ENCODE measurements at places on chromosomes 3 and 15. TPM values are rescaled to one million over a fixed set of nuclear protein-coding genes. Genes with fewer than 3 reads are reported as not detected.

- H3K36me3 ChIP-seq: peaks cover 2% of the 10 kb centered on the region
- H3K27ac ChIP-seq: no peak overlapping the region
- H3K4me3 ChIP-seq: no peak overlapping the region
- H3K27me3 ChIP-seq: no peaks in the 10 kb centered on the region
- no peak for DNase-seq
Measured at GRCh38 chr3:114241262-114241661, 3.9 kb upstream of the ZNF80 start.

- no peaks in the 10 kb centered on the region for H3K27me3 ChIP-seq
- no peak for DNase-seq
- H3K27ac ChIP-seq: no peak overlapping the region
- no peaks in the 10 kb centered on the region for H3K4me1 ChIP-seq
- no peak overlapping the region for H3K4me3 ChIP-seq
- H3K36me3 ChIP-seq: no peaks in the 10 kb centered on the region
Measured at GRCh38 chr3:167350245-167350862, 29.7 kb downstream of the ZBBX start.

- H3K27ac ChIP-seq: no peak overlapping the region
- DNase-seq: no peak
- no peak overlapping the region for H3K4me3 ChIP-seq
Measured at GRCh38 chr3:170835336-170835735, 34.7 kb downstream of the RPL22L1 start.

GRCh38 chr3:52108302-52109232, 45.7 kb downstream of the POC1A start:
- H3K4me3 ChIP-seq: no peak overlapping the region
- peaks cover 6% of the 10 kb centered on the region for H3K4me1 ChIP-seq
- H3K27me3 ChIP-seq: no peaks in the 10 kb centered on the region

GRCh38 chr15:77187751-77188464, 117.0 kb upstream of the TSPAN3 start:
- DNase-seq: peak; percentile 77
- peak overlapping the region; percentile 92 for H3K27ac ChIP-seq
- no peaks in the 10 kb centered on the region for H3K27me3 ChIP-seq
- H3K36me3 ChIP-seq: peaks cover 3% of the 10 kb centered on the region
- peak overlapping the region; percentile 60 for H3K4me3 ChIP-seq

- no peak overlapping the region for H3K4me3 ChIP-seq
- H3K4me1 ChIP-seq: no peaks in the 10 kb centered on the region
- H3K36me3 ChIP-seq: no peaks in the 10 kb centered on the region
- H3K27me3 ChIP-seq: peaks cover 5% of the 10 kb centered on the region
- DNase-seq: no peak
Measured at GRCh38 chr3:129927072-129927471, 33.6 kb upstream of the TMCC1 start.

GRCh38 chr3:31980530-31981205, 394 bp downstream of the OSBPL10 start:
- peaks cover 28% of the 10 kb centered on the region for H3K4me1 ChIP-seq
- H3K36me3 ChIP-seq: peaks cover 12% of the 10 kb centered on the region
- H3K27ac ChIP-seq: peak overlapping the region; percentile 68

DNA sequence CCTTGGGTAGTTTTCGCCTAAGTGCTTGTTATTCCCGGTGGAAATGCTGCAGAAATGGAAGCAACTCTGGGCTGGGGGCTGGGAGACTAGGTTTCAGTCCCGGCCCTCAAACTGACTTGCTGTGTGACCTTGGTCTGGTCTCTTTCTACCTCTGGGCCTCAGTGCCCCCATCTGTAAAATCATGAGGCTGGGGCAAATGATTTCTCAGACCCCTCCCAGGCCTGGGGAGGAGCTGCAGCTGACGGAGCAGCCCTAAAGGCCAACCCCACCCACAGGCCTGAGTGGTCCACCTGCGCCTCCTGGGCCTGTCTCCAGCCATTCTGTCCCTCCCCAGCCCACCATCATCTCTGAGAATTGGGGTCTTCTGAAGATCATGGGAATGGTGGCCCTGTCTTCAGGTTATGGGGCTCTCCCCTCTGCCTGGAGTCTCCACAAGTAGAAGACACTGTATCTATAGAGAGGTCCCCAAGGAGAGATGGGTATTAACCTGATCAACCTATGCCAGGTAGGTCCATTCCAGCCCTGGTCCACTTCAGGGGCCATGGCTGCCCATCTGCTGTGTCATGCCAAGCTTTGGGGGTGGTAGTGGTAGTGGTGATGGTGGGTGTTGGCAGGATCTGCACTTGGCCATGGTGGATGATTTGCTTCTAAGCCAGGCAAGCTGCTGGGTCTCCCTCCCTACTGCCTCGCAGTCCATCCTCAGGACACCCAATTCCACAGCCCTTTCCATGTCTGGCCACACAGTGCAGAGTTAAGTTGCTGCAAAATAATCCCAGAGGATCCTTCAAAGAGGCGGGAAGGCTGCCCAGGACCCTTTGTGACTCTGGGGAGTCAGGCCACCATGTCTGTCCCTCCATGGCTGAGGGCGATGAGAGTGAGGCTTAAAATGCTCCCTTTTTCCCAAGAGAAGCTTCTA, 46.0 kb downstream of the ITGA11 start:
- H3K36me3 ChIP-seq: no peaks in the 10 kb centered on the region
- H3K27me3 ChIP-seq: peaks cover 3% of the 10 kb centered on the region
- H3K27ac ChIP-seq: no peak overlapping the region
- peaks cover 14% of the 10 kb centered on the region for H3K4me1 ChIP-seq

DNA sequence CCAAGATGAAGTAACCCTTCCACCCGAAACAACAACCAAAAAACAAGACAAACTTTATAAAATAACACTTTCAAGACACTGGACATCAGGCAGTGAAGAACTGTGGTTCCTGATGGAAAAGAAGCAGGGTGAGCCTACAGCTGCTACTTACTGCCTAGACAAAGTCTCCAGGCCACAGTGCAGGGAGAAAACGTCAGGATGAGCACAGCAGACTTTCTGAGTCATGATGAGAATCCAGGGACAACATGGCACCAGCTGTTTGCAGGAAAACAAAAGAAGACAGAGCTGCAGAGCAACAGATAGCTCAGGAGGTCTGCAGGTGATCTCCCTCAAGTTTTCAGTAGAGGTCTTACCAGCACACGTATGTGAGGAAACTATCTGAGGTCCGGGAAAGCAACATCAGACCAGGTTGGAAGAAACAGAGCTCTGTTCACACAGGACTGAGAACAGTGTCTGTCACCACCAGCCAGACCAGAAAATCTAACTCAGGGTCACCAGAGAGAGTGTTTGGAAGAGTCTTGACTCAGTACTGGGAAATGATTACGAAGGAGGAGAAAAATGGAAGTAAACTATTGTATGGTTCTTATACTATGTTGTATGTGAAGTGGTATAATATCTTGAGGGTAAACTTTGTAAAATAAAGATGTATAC, 108.9 kb downstream of the ANO10 start:
- DNase-seq: no peak
- peaks cover 9% of the 10 kb centered on the region for H3K27me3 ChIP-seq
- no peak overlapping the region for H3K4me3 ChIP-seq
- no peaks in the 10 kb centered on the region for H3K4me1 ChIP-seq
- no peaks in the 10 kb centered on the region for H3K36me3 ChIP-seq

DNA sequence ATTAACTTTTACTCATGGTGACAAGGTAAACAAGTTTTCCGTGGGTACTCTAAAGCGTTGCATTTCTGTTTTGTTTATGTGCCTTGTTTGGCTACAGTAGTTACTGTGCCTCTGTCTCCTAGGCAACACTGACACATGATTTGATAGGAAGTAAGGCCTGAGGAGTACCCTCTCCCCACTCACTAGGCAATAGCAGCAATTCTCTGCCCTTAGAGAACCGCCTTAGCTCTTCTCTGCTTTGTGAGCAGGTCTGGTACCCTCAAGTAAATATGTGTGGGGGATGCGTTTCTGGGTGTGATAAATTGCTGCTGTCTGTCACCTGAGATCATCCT, at the start of gene IL5RA:
IL5RA (minus strand) TSS at position 76 of the 332 bp plus-strand sequence. CDS start 5,390 bp downstream, outside the sequence.
- DNase-seq: no peak
- no peak within 1 kb of the TSS for H3K4me3 ChIP-seq
- peaks cover 17% of the 10 kb centered on the region for H3K27me3 ChIP-seq

GRCh38 chr3:14769544-14770325, 49.0 kb upstream of the FGD5 start:
- no peaks in the 10 kb centered on the region for H3K27me3 ChIP-seq
- H3K27ac ChIP-seq: no peak overlapping the region
- no peaks in the 10 kb centered on the region for H3K4me1 ChIP-seq
- no peak for DNase-seq

- no peaks in the 10 kb centered on the region for H3K36me3 ChIP-seq
- H3K27me3 ChIP-seq: no peaks in the 10 kb centered on the region
- H3K4me3 ChIP-seq: no peak overlapping the region
- DNase-seq: no peak
- H3K27ac ChIP-seq: no peak overlapping the region
Measured at GRCh38 chr3:146077181-146077580, 83.8 kb downstream of the PLOD2 start.

DNA sequence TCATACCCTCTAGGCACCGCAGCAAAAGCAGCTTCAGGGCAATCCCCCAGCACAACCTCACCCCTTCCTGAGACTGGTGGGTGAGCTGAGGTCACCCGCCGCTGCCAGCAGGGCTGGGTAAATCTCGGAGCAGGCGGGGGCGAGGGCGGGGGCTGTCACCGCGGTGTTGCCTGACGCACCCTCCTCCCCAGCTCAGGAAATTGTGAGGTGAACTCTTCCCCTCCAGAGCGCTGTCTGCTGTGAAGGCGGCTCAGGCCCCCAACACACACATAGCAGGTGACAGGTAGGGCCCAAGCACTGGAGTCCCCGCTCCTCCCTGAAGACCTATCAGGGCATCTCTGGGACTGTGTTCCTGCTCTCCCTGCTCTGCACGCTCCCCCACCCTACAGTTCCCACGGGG, 30.2 kb upstream of the FURIN start:
- peak overlapping the region; percentile 93 for H3K27ac ChIP-seq
- no peaks in the 10 kb centered on the region for H3K27me3 ChIP-seq
- peaks cover 18% of the 10 kb centered on the region for H3K36me3 ChIP-seq
- H3K4me1 ChIP-seq: peaks cover 69% of the 10 kb centered on the region
- H3K4me3 ChIP-seq: peak overlapping the region; percentile 76

GRCh38 chr15:81101894-81102815, 31.9 kb upstream of the CFAP161 start:
- peaks cover 36% of the 10 kb centered on the region for H3K27me3 ChIP-seq
- H3K27ac ChIP-seq: no peak overlapping the region
- H3K36me3 ChIP-seq: no peaks in the 10 kb centered on the region
- H3K4me1 ChIP-seq: peaks cover 19% of the 10 kb centered on the region
- H3K4me3 ChIP-seq: no peak overlapping the region
- no peak for DNase-seq

DNA sequence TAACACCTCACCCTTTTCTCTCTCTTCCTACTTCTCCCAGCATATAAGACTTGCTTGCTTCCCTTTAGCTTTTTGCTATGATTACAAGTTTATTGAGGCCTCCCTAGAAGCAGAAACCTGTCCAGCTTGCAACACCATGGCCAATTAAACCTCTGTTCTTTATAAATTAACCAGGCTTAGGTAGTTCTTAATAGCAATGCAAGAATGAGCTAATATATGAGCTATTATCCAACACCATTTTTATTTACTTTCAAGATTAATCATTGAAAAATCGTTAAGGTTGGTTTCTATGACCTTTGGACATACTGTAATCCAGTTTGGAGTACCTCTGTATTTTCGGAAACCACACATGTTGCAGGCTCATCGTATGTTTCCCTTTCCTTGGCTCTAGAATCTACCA, 643.1 kb downstream of the ZPLD1 start:
- H3K27me3 ChIP-seq: no peaks in the 10 kb centered on the region
- no peaks in the 10 kb centered on the region for H3K4me1 ChIP-seq
- no peaks in the 10 kb centered on the region for H3K36me3 ChIP-seq
- no peak for DNase-seq
- no peak overlapping the region for H3K27ac ChIP-seq

DNA sequence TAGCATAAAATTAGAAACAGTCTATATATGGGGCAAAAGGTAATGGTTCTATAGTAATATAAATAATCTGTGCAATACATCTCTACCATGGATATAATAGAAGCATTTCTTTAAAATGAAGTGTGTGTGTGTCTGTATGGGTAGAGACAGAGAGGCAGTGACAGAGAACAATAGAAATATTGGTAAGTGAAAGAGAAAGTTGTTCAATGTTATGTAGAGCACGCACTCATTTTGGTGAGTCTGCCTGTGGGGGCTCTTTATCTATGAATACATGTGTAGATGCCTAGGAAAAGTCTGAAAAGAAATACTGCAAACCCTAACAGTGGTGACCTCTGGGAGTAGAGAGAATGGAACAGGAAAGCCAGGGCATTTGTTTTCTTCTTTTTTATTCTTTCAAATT, 182.6 kb downstream of the STAC start:
- DNase-seq: peak; percentile 8
- peaks cover 2% of the 10 kb centered on the region for H3K27me3 ChIP-seq
- H3K27ac ChIP-seq: no peak overlapping the region
- no peaks in the 10 kb centered on the region for H3K36me3 ChIP-seq
- H3K4me1 ChIP-seq: no peaks in the 10 kb centered on the region

DNA sequence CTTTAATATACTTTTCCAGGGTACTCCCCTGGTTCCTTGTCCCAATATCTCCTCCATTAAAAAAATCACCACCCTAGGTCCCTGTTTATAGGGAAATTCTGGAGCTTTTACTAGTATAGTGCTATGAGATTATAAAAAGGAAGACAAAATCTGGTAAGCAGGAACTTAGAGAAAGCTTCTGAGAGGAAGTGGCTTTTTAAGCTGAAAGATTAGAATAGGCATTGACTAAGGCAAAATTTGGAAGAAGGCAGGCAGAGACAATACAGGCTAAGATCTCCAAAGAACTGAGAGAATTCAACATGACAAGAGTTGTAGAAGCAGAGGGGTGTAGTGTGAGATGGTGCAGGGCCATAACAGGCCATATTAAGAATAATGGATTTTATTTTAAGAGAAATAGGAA, 25.8 kb downstream of the SGO1 start:
- H3K27ac ChIP-seq: peak overlapping the region; percentile 54
- H3K27me3 ChIP-seq: no peaks in the 10 kb centered on the region
- no peak for DNase-seq
- H3K36me3 ChIP-seq: peaks cover 46% of the 10 kb centered on the region
- H3K4me3 ChIP-seq: peak overlapping the region; percentile 3
- H3K4me1 ChIP-seq: peaks cover 23% of the 10 kb centered on the region

LRRC28 gene
- total RNA-seq: 16.7 TPM

GOLGA8G gene
- total RNA-seq: not detected

GRAMD1C gene
- total RNA-seq: not detected

ADAM10 gene
- total RNA-seq: 103 TPM

GNL3 gene
- 267 TPM for total RNA-seq

C3orf22 gene
- not detected for total RNA-seq

FBXL22 gene
- 0.80 TPM for total RNA-seq

TMC3 gene
- total RNA-seq: not detected

ITIH3 gene
- total RNA-seq: not detected

CLDN18 gene
- not detected for total RNA-seq
